ENCODE measurements at places on chromosomes 1 and 21.
A peak's percentile ranks its signal among the peaks of the same experiment; 100 is the strongest.

GRCh38 chr1:116463730-116464129 lies 90.7 kb downstream of the ATP1A1 start:
- DNase-seq: no peak

GRCh38 chr1:243549791-243550190 lies 293.9 kb downstream of the SDCCAG8 start:
- no peak for DNase-seq

- no peak for DNase-seq
These were observed 27.0 kb downstream of the DPYD start for GRCh38 chr1:97893844-97894243.

GRCh38 chr1:239711768-239712167 lies 325.4 kb downstream of the CHRM3 start:
- no peak for DNase-seq

DNA sequence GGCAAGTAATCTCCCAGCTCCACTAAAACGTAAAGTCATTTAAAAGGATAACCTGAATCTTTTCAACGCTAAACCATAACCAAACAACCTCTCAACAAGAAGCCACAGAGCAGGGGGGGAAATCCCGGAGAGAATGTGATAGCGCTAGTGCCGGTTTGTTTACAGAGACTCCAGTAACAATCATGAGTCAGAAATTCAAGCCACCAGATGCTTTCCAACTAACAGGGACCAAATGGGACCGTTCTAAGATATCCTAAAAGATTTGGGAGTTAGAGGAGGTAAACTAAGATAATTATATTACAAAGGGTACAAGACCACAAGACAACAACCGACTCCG lies 825 bp downstream of the DCAF8 start:
- DNase-seq: peak; percentile 60

- DNase-seq: no peak
These were observed 3.9 kb downstream of the UAP1 start for GRCh38 chr1:162565460-162565859.

DNA sequence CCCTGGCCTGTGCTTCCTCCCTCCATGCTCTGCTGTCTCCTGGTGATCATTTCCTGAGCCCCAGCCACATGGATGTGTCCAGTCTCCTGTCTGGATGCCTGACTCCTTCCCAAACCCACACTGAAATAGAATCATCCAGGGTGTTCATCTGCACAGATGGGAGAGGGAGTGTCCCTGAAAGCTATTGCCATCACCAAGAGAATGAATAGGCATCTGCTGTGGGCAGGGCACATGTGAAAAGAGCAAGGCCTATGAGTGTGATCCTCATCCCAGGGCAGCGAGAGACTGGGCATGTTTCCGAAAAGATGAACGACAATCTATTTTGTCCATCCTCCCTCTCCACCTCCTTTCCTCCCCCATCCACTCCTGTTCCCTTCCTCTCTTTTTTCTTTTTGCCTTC lies 5.0 kb downstream of the IGSF21 start:
- DNase-seq: no peak

DNA sequence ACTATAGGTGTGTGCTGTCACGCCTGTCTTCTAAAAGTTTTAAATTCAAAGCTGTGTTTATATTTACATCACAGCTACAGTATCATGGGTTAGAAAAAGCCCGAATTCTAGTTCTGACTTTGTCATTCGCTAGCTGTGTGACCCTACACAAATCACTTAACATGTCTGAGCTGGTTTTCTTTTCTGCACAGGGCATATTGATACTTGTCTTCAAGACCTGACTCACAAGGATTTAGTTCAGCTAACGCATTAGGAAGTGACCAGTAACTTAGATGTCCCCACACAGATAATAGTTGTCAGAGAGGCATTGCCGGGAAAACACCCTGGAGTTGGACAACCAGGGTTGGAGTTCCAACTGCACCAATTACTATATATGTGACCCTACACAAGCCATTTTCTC lies 25.9 kb downstream of the GIPC2 start:
- no peak for DNase-seq

All from Calu3 (cell line).